AG04450 (cell line): ENCODE measurements at places on chromosomes 12 and 14. TPM values are rescaled to one million over a fixed set of nuclear protein-coding genes. Genes with fewer than 3 reads are reported as not detected.

GRCh38 chr14:90556012-90556477 is 159.2 kb downstream of the CALM1 start:
- no peak for DNase-seq

DNA sequence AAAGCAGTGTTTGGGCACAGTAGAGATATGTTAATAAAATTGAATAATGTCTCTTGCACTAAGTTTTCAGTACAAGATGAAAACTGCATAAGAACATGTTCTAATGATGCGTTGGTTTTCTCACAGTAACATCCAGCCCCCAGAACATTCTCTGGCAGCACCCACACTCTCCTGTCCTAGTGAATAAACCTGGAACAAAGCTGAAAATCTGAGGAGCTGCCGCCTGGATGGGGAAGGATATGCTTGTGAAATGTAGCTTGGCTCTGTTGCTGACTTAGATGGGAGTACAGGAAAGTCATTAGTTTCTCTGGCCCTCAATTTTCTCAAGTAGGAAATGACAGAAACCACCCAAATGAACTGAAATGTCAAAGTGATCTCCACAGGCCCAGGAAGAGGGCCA is 323.8 kb downstream of the APAF1 start:
- no peak for DNase-seq

GRCh38 chr12:57585156-57585555 is 5.8 kb upstream of the PIP4K2C start:
- no peak for DNase-seq

DNA sequence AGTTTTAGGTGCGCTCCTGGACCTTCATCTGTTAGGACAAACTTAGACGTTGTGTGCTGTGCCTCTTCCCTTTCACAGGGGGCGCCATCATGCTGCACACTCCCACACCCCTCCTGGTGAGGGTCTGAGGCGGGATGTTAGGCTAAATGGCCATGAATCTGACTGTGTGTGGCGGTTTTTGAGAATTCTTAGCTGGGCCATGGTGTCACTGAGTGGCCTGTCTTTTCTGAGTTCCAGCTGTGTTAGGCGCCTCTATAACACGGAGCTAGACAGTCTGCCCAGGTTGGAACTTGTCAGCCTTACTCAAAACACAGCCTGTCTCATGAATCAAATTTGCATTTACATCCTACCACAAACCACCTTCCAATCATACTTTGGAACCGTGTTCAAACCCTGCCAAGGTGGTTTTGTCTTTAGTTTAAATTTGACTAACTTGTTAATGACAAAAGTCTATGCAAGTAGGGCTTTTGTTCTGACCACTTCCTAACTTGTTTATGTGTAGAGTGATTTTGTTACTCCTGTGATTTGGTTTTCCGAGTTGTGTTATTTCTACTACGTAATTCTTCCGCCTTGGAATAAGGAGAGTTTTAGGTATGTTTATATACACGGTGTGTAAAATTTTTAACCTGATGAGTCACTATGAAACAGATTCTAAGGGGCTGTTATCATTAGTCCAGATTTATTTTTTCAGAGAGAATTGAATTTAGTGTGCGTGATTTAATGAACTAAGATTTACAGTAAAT is 19.6 kb downstream of the ACVR1B start:
- no peak for DNase-seq

ESR2 gene
- polyA plus RNA-seq, result 0.04 and 0.06 TPM in 2 replicates

- DNase-seq, result no peak
Measured at GRCh38 chr12:116360579-116361413, 83.3 kb upstream of the MED13L start.

- DNase-seq, result no peak
Measured at GRCh38 chr12:106126441-106127337, 12.1 kb downstream of the NUAK1 start.

- DNase-seq, result peak; percentile 13
Measured at GRCh38 chr12:6697584-6698351, 2.8 kb downstream of the PIANP start.

CATSPERB gene
- polyA plus RNA-seq, result not detected in 2 replicates

DNA sequence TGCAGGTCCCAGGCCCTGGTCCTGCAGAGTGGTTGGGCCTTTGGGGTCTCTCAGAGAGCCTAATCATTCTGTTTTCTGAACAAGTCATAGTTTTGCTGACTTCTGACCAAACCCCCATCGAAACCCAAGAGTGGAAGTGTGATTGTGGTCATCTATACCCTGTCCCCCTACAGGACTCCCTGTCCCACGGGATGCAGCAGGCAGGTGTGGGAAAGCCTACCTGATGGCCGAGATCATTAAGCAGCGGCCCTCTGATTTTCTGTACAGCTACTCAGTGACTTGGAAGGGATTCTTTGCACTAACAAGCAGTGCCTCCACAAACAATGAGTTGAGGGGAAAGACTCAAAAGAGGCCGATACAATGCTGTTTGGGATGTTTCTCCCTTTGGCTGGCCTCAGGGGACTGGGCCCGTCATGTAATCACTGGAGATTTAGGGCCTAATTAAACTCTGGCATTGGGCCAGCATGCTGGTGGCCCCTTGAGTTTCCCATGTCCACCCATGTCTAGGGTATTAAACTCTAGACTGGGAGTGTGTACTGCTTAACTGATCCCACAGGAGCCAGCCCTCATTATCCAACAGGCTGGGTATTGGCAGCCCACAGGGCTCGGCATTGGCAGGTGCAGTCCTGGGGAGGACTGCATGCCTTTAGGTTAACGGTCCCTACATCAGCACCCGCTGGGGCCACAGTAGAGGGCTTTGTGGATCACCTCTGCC is 192.8 kb downstream of the ZFP36L1 start:
- no peak for DNase-seq

DNA sequence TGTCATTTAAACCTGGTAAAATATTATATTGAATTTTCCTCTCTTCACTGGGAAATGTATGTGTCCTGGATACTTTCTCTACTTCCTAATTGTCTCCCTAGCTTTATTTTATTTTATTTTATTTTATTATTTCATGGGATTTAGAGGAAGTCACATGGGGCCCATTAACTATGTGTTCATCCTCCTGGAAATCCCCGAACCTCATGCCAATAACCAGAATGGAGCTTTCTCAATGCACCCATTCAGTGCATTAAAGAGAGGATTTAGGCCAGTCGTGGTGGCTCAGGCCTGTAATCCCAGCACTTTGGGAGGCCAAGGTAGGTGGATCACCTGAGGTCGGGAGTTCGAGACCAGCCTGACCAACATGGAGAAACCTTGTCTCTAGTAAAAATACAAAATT is 1.3 kb upstream of the RPGRIP1 start:
- DNase-seq, result no peak

GAS2L3 gene
- 5.6 and 9.1 TPM in 2 replicates for polyA plus RNA-seq

DNA sequence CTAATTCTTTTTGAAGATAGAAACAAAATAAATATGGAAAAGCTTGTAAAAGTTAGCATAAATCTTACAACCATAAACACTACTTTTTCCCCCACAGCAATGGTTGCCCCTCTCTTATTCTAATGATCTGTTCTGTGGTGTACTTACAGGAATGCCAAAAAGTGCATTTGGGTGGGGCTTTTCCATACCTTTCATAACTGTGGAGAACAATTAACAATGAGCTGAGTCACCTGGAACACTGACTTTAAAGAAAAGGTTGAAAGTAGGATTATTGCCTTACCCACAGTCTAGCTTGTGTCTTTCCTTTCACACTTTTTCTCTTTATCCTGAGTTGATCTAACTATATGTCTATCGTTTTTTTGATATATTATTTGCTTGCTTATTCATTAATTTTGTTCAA is 86.9 kb downstream of the TPH2 start:
- no peak for DNase-seq

DNA sequence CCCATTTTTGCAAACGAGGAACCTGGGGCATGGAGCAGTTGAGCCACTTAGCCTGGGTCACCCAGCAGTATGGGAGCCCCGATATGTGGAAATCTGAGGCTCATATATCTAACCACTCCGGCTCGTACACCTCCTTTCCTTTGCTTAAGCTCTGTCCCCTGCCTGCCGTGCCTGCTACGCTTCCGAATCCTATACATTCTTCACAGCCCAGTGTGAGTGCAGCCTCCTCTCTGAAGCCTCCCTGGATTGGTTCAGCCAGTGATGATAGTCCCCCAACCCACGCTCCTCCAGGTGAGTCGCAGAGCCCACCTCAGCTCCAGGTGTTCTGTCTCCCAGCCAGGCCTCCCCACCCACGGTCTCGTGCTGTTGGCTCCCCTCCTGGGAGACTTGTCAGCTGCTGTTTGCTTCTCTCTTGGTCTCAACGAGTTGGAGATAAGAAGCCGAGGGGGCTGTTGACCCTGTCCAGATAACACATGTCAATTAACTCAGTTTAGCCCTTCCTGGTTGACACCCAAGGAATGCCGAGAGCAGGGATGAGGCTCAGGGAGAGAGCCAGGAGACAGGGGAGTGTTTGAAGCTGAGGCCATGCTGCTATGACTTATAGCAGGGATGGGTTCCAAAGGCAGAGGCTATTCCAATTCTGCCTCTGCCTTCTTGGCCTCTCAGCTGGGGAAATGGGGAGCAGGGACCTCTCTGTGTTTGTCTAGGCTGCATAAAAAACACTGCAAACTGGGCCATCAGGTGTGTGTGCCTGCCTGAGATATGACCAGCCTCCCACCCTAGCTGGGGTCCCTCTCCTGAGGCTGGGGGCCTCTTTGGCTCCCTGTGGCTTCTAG is 19.0 kb downstream of the SDSL start:
- DNase-seq, result no peak

LRFN5 gene
- polyA plus RNA-seq, result 3.2 and 3.3 TPM in 2 replicates

- DNase-seq, result no peak
Measured at GRCh38 chr14:97180304-97181200, 383.4 kb downstream of the VRK1 start.

DNA sequence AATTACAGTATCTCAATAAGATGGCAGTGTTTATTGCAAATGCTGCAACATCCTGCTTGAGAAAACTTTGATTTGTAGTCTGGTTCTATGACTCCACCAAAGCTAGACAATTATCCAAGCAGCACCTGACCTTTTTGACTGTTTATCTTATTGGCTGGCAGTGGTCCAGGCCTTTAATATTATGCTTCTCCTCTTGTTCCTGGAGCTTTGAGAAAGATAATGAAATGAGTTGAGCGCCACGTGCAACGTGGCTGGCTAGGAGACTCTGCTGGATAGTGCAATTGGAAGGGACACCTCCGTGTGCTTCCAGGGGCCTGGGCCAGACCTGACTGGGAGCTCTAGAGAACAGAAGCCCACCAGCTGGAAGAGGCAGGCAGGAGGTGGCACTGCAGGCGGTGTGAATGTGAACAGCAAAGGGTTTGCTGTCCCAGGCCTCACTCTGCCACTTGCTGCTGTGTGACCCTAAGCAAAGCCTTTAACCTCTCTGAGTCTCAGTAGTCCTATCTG is 349.3 kb downstream of the CACNA1C start:
- DNase-seq, result no peak

DEPDC4 gene
- polyA plus RNA-seq, result 0.76 and 1.3 TPM in 2 replicates

LRRIQ1 gene
- polyA plus RNA-seq, result 0.15 and 0.58 TPM in 2 replicates

DNA sequence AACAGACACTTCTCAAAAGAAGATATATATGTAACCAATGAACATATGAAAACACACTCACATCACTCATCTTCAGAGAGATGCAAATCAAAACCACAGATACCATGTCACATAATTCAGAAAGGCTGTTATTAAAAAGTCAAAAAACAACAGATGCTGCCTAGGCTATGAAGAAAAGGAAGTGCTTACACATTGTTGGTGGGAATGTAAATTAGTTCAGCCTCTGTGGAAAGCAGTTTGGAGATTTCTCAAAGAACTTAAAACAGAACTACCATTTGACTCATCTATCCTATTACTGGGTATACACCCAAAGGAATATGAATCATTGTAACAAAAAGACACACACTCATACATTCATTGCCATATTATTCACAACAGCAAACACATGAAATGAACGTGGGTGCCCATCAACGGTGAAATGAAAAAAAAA is 35.1 kb downstream of the EIF2S3B start:
- DNase-seq, result no peak

DNA sequence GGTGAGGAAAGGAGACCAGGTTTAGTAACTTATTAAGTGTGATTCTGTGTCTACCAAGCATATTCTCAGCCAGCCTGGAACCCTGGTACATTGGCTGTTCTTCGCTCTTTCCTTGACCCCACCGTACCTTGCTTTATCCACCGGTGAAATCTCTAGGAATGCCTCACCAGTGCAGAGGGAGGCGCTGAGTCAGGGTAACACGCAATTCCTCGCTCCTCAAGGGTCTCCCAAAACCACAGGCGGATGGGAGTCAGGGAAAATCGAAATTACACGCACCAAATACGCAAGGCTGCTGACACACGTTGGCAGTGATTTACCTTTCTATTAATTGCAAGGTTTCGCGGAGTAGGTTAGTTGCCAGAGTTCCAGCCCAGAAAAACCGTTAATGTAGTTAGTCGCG is 845 bp downstream of the L3HYPDH start:
- DNase-seq, result peak; percentile 41

DNA sequence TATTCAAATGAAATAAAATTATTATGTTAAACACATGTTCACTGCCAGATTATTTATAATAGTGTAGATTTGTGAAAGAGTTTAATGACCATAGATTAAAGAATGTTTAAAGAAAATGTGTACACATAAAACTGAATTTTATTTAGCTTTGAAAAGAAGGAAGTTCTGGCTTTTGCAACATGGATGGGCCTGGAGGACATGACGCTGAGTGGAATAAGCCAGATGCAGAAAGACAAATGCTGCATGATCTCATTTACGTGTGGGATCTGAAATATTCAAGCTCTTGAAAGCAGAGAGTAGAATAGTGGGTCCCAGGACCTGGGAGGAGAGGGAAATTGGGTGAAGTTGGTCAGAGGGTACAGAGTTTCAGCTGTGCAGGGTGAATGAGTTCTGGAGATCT is 1261.2 kb downstream of the TMEM121 start:
- DNase-seq, result no peak

PTPRB gene
- polyA plus RNA-seq, result 0.02 and 0.04 TPM in 2 replicates

KRT73 gene
- not detected in 2 replicates for polyA plus RNA-seq

MAP3K9 gene
- polyA plus RNA-seq, result 0.22 and 0.24 TPM in 2 replicates

DNA sequence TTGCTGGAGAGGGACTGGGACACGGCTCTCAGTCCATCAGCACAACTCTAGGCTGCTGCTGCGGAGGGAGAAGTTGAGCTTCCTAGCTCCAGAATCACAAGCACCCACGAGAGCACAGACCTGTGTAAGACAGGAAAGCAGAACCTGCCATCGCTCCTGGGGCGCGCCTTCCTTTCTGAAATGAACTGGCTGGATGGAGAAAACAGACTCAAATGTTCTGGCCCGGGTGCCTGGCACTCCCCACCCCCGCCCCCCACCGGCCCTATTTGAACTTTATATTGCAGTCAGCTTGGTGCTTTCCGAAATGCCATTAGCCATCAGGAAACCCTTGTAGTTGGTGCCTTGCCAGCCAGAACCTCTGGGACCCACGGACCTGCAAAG is 23.8 kb downstream of the MVK start:
- DNase-seq, result no peak

GRCh38 chr14:33019346-33019745 is 80.7 kb downstream of the NPAS3 start:
- DNase-seq, result no peak

- no peak for DNase-seq
Measured at GRCh38 chr14:100620255-100621100, 33.3 kb upstream of the BEGAIN start.

DNA sequence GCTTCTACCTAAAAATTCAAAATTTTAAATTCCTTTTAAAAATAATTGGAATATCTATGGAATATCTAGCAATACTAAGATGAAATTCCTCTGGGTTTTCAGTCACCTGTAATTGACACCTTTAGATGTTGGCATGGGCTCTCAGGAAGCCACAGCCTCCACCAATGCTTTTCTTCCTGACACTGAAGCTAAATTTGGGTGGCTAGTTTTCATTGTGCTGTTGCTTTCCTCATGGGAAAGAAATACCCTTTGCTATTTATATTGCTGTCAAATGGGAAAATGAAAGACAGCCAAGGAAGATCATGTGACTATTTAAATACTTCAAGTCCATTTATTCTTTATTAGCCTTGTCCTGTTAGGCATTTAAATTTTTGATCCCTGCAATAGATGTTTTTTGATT is 313.0 kb downstream of the NAV3 start:
- DNase-seq, result no peak

GRCh38 chr12:107404981-107405380 is 280.6 kb upstream of the PWP1 start:
- DNase-seq, result no peak
